ENCODE measurements at places on chromosomes 3 and 15. TPM values are rescaled to one million over a fixed set of nuclear protein-coding genes. Genes with fewer than 3 reads are reported as not detected.

ZNF620 gene
- 7.0 TPM for total RNA-seq

CCDC9B gene
- 32.7 TPM for total RNA-seq

FGF7 gene
- total RNA-seq = under 0.01 TPM

KLHL6 gene
- 15.7 TPM for total RNA-seq

CPNE4 gene
- not detected for total RNA-seq

C3orf38 gene
- 31.2 TPM for total RNA-seq

TMF1 gene
- total RNA-seq = 46.7 TPM

Measured in thoracic aorta endothelial cell (primary cell).